ENCODE measurements at places on chromosomes 6 and 20.
A peak's percentile ranks its signal among the peaks of the same experiment; 100 is the strongest.

DNA sequence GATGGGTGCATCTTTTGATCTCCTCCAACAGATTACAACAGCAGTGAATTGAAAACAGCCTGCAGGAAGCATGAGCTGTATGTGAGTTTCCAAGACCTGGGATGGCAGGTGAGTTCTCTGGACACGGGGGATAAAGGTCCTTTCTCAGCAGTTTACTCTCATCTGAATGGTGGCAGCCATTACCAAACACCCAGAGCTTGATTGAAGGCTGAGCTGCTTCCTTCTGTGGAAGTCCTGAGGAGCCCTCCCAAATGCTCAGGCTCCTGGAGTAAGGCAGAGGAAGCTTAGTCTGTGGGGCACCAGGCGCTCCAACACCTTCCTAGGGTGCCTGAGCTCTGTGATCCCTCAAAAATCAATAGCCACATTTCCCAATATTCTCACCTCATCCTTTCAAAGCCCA lies 31.5 kb downstream of the TXNDC5 start:
- no peak for DNase-seq

DNA sequence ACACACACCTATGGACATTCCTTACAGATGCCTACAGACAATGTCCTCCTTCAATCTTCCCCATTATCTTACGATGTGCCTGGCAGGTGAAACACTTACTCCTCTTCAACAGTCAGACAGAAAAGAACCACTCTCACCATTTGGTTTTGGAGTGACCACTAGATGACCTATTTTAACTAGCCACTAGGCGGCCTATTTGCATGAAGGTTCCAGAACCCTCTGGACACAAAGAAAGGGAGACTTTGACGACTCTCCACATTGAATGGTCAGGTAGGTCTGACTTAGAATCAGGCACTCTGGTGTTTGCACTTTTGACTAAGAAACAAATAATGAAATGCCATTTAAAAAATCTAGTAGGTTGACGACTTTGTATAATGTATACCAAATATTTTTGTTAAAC lies 42.0 kb downstream of the PNLDC1 start:
- peak; percentile 41 for DNase-seq

DNA sequence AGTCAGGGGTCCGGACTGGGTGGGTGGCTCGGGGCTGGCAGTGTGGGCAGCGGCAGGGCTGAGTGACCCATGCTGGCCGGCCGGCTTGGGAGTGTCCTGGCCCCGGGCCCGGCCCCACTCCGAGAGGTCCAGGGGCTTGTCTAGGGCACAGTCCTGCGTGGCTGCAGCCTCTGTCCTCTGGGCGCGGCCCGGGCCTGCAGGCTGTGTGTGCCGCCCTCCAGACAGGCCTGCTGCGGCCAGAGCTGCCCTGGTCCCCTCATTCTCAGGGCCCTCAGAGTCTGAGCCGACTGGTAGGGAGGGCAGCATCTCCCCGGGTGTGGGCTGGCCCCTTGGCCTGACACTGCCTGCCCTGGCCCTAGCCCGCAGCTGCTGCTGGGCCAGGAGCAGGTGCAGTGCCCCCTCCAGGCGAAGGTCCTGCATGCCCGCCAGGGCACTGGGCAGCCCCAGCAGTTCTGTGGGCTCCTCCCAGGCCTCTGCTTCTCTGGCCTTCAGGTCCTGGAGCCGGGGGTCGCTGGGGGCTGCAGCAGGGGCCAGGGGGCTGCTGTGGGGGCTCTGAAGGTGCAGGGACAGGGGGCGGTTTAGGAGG lies 6.9 kb upstream of the CABLES2 start:
- DNase-seq: peak; percentile 28

DNA sequence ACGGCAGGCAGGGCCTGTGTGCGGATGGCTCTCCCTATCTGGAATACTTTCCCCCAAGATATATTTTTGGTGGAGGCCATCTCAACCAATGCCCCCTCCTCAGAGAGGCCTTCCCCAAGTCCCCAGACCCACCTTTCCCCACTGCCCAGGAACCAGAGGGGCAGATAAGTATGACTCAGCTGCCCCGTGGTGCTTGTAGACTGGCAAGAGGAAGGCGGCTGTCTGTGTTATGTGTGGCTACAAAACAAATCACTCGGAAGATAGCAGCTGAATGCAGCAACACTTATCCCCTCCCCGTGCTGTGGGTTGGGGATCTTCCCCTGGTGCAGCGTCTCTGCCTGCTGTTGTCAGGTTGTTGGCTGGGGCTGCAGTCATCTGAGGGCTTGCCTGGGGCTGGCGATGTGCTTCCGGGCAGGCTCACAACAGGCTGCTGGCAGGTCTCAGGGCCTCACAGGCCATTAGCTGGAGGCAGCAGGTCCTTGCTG lies 7.1 kb downstream of the NPEPL1 start:
- DNase-seq: no peak

- no peak for DNase-seq
These were observed 115.2 kb upstream of the BCLAF1 start for GRCh38 chr6:136404627-136405419.

GRCh38 chr6:13338038-13338437 lies 9.7 kb upstream of the TBC1D7 start:
- DNase-seq: no peak

- peak; percentile 10 for DNase-seq
These were observed 86.1 kb downstream of the SIM1 start for GRCh38 chr6:100378576-100378975.

DNA sequence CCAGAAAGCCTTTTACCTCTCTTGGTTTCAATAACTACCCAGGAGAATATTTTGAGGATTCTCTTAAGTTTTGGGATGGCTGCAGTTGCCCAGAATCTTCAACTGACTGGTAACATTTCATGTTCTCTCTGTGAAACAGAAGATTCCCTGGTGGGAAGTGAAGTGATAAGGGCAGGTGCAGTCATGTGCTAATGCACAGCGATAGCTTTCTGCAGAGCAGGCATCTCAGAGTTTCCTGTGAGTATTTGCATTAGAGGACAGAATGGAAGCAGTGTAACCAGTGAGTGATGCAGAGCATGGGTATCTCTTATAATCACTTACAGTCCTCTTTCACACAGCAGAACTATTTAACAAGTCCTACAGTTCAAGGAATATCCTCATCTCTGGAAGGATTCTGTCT lies 76.1 kb downstream of the HCRTR2 start:
- DNase-seq: no peak

DNA sequence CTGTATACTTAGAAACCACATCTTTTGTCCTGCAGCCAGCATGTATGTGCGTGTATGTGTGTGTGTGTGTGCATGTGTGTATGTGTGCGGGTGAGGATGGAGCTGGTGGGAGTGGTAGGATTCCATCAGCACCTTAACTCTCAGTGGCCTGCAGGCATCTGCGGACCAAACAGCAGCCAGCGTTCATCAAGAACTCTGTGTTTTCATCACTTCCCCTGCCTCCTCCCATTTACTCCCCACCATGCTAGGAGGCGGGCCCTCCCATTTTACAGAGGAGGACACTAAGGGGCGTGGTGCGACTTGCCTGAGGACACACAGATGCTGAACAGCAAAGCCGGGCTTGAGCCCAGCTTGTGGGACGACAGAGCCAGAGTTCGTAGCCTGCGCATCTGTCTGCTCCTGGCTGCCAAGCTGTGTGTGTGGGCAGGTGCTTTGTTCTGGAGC lies 8.9 kb downstream of the VSTM2L start:
- peak; percentile 38 for DNase-seq

GRCh38 chr20:6678101-6678500 lies 89.4 kb upstream of the BMP2 start:
- no peak for DNase-seq

- DNase-seq: no peak
These were observed 13.7 kb downstream of the RAET1E start for GRCh38 chr6:149884215-149884614.

DNA sequence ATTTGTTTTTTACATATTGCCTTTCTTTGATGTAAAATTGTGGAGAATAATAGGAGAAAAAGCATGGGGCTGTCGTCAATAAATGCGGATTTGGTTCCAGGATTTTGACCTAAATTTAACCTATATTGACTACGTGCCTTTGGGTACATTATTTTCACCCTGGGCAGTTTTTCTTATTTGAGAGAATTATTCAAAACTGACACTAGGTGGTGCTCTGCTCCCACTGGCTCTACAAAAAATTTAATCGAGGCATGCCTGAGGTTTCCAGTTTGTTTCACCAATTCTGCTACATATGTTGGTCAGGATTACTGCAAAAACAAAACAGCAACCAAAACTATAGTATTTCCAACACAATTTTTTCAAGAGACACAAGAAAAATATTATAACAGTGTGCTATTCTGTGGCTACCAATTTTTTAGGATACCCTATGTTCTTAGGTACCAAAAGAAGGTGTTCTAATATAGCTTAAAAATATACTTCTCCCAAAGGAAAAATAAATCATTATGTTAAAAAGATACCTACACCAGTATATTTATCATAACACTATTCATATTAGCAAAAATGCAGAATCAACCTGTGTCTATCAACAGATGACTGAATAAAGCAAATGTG lies 48.6 kb upstream of the FABP7 start:
- peak; percentile 46 for DNase-seq

DNA sequence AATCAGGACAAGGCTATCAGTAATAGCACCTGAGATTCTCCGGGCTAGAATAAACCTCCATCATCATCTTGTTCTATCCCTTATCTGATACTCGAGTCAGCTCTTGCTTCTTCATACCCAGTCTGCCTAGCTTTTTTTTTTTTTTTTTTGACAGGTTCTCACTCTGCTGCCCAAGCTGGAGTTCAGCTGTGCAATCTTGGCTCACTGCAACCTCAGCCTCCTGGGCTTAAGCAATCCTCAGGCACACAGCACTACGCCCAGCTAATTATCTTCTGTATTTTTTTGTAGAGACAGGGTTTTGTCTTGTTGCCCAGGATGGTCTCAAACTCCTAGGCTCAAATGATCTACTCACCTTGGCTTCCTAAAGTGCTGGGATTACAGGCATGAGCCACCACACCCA lies 19.5 kb downstream of the SRSF6 start:
- no peak for DNase-seq

GRCh38 chr6:156700440-156701057 lies 76.6 kb upstream of the ARID1B start:
- DNase-seq: no peak

DNA sequence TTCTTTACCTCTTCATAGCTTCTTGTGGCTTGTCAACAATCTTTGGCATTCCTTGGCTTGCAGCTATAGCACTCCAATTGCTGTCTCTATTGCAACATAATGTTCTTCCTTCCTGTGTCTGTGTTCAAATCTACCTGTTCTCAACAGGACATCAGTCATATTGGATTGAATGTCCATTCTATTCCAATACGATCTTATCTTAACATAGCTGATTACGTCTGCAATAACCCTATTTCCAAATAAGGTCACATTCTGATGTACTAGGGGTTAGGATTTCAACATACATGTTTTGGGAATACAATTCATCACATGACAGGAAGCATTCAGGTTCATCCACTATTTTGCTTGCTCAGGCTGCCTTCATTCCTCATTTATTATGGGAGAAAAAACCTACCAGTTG lies 684.4 kb upstream of the CITED2 start:
- no peak for DNase-seq

- DNase-seq: no peak
These were observed 311.9 kb upstream of the SULF2 start for GRCh38 chr20:48096957-48097890.

DNA sequence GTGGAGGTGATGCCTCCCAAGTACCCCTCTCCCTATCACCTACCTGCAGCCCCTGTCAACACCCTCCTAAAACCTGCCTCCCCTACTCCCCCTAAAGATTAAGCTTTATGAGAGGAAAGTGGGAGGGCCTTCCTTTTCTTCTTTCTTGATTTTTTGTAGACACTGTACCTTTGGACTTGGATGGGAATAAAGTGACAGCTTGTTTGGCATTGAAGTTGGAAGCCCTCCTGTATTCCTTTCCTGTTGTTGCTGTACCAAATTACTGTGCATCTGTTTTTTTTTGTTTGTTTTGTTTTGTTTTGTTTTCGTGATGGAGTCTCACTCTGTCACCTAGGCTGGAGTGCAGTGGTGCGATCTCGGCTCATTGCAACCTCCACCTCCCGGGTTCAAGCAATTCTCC lies 99.3 kb upstream of the NFATC2 start:
- no peak for DNase-seq

GRCh38 chr6:167420858-167421766 lies 96.2 kb downstream of the TTLL2 start:
- no peak for DNase-seq

- no peak for DNase-seq
These were observed 19.1 kb downstream of the SERINC1 start for GRCh38 chr6:122452509-122452908.

All from M059J (cell line).